ENCODE measurements at places on chromosomes 13 and 19.

DNA sequence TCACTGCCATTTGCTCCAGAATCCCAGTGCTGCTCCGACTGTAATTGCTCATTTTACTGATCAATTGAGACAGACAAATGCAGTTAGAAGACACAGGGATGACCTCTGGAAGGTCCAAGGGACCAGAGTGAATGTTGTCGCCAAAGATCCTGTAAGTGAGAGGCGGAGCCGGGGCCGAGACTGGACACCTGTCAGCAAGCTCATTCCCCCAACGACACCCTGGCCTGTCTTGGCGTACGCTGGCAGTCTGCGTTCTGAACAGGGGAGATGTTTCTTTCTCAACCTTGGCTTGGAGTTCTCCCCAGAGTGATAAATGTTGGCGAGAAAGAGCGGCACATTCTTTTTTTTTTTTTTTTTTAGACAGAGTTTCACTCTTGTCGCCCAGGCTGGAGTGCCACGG, 24.2 kb downstream of the GADD45B start:
- no peak for DNase-seq

DNA sequence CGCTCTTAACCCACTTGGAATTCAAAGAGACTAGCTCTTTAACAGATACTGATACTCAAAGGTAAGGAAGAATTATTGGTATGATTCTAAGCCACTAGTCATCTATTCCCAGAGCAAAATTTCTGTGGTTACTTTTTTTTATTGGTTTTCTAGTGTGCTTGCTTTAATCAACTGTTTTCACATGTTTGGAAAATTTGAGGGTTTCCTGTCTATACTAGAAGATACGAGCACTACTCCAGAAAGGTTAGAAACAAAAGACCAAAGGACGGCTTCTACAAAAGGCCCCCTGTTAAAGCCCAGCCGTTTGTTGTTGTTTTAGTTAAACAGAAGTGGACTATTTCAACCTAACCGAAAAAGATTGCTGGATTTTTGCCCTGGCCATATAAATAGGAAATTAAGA, 18.5 kb upstream of the LPAR6 start:
- no peak for DNase-seq

DNA sequence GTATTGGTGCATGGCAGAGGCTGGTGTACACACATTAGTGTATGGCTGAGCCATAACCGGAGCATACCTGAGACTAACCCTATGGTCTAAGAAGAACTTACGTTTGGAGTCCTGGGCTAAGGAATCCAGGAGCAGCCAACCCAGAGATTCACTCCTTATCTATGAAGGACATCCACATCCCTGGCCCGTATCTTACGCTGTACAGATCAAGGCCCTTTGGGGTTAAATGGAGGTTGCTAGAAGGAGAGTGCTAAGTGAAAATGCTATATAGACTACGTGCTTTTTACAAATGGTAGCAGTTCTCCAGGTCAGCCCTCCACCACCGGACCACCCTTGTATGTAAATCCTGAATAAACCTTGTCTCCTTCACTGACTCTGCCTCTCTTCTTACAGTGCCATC, 1.9 kb upstream of the SUGT1 start:
- no peak for DNase-seq

DNA sequence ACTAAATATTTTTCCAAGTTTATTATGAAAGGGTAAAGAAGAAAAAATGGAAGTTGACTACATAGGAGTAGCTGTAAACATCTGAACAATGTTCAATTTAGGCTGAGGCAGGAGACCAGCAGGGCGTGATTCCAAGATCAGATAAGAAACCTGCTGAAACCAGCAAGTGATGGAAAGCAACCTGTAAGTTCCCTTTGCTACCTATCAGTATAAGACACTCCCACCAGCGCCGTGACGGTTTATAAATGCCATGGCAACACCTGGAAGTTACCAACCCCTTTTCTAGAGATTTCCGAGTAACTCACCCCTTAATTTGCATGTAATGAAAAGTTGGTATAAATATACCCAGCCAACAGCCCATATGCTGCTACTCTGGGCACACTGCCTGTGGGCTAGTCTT, 1.1 kb upstream of the ZNF45 start:
- DNase-seq, result no peak

GRCh38 chr19:30879225-30879624, 470.0 kb downstream of the TSHZ3 start:
- DNase-seq, result no peak

All from AG04449 (cell line).